ENCODE measurements at places on chromosomes 2 and 18.

GRCh38 chr18:79932907-79933306, 18.5 kb downstream of the SLC66A2 start:
- no peak for DNase-seq

GRCh38 chr2:165886487-165887146, 67.0 kb downstream of the TTC21B start:
- DNase-seq: no peak

GRCh38 chr2:79798776-79799175, 285.9 kb downstream of the CTNNA2 start:
- DNase-seq: no peak

DNA sequence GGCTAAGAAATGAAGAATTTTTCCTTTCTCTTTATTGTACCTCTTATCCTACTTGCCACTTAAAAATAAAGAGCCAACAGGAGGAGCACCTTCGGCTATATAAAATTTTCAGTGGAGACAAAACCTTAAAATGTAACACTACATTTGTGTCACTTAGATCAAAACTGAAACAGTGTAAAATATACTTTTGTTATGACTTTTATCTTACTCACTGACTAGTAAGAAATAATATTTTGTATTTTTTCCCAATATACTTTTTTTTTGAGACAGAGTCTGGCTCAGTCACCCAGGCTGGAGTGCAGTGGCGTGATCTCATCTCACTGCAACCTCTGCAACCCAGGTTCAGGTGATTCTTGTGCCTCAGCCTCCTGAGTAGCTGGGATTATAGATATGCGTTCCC, 28.3 kb downstream of the KCNJ13 start:
- DNase-seq: no peak

DNA sequence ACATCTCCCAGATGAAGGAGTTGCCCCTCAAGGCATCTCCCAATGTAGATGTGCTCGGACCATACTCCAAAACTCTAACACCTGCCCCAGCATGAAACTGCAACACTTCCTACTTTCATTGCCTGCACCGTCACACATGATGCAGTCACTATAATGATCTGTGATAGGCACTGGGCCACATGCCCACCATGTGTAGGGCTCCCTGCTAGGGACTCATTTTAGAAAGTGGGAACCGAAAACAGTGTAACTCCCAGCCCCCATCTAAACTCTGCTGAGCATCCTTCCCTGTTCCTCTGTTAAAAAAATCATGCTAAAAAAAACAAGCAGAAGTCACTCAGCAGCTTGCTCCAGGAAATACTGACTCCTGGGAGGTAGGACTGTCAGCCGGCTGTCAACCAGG, 496.1 kb upstream of the RAB6C start:
- no peak for DNase-seq
